ENCODE measurements at places on chromosomes 6 and 20.

GRCh38 chr6:37033819-37034795, 28.7 kb downstream of the FGD2 start:
- DNase-seq: no peak

- no peak for DNase-seq
Observed at GRCh38 chr20:51535075-51535386, 7.5 kb downstream of the NFATC2 start.

DNA sequence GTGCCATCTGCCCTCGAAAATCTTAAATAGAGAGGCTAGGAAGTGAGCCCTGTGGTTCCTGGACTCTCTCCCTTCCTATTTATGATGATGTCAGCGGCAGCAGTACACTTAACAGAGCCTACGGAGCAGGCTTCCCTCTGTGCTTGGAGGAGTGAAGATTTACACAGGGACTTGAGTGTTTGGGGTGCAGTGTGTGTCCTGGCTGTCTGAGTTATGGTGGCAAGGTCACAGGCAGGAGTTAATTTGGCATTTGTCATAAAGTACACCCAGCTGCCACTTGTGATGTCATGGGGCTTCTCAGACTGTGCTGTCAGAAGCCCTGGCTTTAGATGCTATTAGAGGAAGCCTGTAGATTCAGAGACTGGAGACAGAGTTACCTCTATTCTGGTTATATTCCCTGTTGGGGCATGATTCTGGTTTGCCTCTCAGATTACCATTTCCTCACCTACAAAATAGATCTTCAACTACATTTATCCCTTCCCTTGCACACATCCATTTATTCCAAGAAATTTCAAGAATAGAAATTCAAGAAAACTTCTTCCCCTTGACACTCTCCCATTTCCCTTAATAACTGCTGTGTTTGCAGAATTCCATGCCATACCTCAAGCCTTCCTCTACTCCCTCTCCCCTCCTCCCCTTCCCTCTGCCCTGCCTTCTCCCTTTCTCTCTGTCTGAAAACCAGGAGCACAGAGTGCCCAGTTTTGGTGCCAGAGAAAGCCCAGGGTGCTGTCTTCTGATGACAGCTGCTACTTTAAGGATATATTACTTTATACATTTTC, 72.1 kb downstream of the SLC24A3 start:
- no peak for DNase-seq

DNA sequence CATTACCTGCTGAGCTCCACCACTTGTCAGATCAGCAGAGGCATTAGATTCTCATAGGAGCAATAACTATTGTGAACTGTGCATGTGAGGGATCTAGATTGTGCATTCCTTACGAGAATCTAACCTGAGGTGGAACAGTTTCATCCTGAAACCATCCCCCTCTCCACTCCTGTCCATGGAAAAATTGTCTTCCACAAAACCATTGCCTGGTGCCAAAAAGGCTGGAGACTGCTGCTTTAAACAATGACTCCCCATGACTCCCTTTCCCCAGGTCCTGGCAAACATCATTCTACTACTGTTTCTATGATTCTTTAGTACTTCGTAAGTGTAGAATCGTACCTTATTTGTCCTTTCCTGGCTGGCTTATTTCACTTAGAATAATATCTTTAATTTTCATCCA, 9.7 kb upstream of the DYNLRB1 start:
- no peak for DNase-seq

DNA sequence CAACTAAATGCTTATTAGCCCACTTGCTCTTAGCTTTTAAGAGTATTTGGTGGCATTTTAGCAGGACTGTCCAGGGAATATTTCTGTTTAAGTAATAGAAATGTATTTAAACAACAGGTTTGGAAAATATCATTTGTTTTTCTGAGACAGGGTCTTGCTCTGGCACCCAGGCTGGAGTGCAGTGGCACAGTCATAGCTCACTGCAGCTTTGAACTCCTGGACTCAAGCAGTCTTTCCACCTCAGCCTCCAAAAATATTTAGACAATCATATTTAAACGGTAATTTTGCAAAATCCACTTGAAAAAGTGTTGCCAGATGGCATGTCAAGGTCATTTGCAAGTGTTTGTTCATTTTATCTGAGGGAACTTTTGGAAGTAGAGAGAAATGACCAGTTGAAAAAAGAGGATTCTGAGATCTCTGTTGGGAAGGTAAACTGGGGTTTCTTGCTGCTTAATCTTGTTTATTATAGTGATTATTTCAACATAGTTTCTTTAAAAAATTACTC, 25.0 kb downstream of the AKAP7 start:
- DNase-seq: no peak

DNA sequence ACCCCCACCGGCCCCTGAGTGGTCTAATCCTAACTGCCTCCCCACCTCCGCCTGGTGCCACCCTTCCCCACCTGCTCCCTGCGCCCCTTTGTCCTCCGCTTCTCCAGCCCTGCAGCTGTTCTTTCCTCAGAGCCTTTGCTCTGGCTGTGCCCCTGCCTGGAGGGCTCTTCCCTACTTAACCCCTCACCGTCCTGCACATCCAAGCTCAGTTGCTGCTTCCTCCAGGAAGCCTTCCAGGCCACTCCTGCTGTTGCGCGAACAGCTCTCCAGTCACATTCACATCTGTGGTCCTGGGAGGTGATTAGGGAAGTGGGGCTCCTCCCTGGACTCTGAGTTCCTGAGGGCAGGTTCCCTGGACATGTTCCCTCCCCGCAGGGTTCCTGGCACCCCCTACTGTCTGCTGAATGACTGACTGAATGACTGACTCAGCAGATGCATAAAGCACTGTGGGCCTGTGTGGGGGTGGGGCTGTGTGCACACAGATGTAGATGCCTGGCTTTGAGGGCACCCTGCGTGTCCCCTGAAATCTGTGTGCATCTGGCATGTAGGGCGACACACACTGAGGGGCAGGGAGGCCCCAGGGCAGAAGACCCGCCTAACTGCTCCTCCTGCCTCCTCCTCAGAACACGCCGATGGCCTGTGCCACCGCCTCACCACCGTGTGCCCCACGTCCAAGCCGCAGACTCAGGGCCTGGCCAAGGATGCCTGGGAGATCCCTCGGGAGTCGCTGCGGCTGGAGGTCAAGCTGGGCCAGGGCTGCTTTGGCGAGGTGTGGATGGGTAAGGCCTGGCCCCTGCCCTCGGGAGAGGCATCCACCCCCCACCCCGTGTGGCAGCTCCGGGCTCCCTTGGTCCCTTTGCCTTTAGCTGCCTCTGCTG, 51.4 kb downstream of the SRC start:
- DNase-seq: no peak

- DNase-seq: no peak
Observed at GRCh38 chr20:17895641-17896171, 72.9 kb downstream of the SNX5 start.

- DNase-seq: no peak
Observed at GRCh38 chr20:45826381-45827019, 612 bp downstream of the TNNC2 start.

DNA sequence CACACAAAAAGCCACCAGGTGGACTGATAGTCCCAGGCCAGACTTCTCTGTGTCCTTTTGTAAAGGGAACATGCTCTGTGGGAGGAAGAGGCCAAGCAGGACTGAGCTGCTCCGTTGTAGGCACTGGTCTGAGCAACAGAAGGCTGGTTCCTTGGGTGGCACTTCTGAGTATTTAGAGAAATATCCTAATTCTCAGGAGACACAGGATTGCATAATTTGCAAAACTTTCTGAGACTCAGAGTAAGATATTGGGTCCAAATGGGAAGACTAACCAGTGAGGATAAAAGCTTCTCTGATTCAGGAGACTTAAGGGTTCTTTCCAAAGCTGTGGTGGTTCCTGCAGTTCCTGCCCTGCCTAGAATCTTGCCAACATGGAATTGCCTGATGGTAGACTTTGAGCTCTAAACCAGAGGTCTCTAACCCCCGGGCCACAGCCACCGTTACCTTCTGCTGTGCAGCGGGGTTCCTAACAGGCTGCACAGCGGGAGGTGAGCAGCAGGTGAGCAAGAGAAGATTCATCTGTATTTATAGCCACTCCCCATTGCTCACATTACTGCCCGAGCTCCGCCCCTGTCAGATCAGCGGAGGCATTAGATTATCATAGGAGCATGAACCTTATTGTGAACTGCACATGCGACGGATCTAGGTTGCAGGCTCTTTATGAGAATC, 107.0 kb downstream of the OLIG3 start:
- no peak for DNase-seq

DNA sequence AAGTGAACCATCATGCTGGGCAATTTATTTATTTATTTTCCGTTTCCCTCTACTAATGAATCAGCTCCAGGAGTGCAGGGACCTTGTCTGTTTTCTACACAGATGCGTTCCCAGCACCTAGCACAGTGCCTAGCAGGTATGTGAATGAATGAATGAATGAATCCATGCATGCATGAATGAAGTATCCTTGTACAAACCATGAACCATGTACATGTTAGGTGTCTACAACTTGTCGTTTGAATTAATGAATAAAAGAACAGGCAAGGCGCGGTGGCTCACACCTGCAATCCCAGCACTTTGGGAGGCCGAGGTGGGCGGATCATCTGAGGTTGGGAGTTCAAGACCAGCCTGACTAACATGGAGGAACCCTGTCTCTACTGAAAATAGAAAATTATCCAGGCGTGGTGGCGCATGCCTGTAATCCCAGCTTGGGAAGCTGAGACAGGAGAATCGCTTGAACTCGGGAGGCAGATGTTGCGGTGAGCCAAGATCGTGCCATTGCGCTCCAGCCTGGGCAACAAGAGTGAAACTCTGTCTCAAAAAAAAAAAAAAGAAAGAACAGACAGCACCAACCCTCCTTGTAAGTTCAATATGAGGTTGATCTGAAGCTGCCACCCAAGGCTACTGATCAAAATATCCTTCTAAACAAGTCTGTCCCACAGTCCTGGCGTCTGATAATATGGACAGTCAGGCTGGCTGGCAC, 27.3 kb upstream of the SLC9A8 start:
- DNase-seq: no peak

DNA sequence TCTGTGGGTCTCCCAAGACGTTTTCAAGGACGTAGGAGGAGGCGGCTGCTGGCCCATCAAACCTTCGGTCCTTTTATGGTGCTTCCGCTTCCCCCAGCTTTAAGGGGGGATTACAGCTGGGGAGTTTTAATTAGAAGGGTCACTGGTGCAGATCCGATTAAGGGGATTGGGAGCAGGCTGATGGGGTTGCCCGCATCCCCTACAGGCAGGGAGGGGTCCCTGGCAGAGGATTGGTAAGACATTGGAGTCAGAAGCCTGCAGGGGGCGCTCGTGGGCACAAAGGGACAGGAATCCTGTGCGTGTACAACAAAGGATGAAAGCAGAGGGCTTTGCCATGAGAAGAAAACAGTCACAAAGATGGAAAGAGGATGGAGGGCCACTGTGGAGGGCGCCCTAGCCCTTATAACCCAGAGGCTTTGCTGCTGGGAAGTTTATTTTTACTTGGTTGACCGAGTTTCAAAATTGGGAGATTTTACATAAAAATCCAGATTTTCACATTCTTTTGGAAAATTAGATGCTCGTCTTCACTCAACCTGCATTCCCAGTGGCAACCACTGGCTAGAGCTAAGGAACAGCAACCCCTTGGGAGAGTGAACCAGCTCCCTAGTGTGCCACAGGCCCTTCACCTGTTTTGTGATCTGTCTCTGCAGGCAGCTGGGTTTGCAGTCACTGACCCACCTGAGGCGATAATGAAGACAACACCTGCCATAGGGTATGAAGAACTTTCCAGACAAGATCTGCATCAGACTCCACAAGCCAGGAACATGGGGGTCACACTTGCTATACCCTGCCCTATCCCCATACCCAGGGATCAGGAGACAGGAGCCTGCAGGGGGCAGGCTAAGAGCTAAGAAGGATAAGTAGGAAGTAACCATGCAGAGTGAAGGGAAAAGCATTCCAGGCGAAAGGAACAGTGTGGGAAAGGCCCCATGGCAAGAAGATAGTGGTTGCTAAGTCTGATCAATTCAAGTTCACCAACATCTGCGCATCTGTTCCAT, 97.7 kb downstream of the KCNB1 start:
- DNase-seq: peak; percentile 78

DNA sequence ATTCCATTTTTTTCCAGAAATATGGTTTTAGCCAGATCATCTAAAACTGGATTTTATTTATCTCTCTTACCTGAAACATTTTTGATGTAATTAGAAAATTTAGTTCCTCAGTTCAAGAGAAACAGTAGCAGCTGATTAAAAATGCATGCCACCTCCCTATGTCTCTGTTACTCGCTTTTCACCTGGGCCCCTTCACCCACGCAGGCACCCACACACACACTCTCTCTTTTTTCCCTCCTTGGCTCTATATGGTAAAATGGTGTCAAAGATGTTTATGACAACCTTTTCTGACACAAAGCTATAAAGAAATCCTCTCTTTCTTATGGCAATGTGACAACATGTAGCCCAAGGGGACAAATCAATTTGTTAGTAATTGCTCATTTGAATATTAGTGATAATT, 5.8 kb upstream of the SGK1 start:
- no peak for DNase-seq

GRCh38 chr20:44495257-44495656, 19.6 kb downstream of the TTPAL start:
- no peak for DNase-seq

DNA sequence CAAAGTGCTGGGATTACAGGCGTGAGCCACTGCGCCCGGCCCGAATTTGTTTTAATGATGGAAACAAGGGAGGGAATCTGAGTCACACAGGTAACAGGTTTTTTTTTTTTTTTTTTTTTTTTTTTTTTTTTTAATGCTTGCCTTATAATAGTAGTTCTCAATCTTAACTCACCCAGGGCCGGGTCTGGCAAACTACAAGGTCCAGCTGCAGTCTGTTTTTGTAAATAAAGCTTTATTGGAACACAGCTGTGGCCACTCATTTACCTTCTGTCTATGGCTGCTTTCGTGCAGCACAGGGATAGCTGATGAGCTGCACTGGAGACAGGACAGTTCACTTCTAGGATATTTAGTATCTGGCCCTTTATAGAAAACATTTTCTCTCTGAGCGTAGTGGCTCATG, 58.0 kb downstream of the TFAP2C start:
- DNase-seq: no peak

DNA sequence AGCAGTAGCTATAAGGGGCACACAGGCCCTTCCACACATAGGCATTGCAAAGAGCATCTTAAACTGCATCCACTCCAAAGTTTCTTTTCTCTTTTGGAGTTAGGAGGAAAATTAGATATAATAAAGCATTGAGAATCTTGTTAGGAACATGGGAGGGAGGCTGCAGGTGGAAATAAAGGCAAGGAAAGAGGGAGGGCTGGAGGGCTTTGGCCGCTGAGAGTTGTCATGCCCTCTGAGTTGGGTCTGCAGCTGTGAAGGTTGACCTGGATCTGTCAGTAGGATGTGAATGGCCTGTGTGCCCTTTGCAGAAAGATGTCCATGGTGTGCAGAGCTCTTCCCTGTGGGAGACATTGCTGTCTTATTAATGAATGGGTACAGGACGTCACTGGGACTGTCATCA, 134.0 kb downstream of the FNDC1 start:
- DNase-seq: no peak

GRCh38 chr20:62246872-62247652, 8.7 kb downstream of the OSBPL2 start:
- DNase-seq: no peak
